ENCODE measurements at places on chromosomes 4 and X.

GRCh38 chr4:87375719-87376291 lies 15.2 kb downstream of the HSD17B11 start:
- DNase-seq, result no peak

DNA sequence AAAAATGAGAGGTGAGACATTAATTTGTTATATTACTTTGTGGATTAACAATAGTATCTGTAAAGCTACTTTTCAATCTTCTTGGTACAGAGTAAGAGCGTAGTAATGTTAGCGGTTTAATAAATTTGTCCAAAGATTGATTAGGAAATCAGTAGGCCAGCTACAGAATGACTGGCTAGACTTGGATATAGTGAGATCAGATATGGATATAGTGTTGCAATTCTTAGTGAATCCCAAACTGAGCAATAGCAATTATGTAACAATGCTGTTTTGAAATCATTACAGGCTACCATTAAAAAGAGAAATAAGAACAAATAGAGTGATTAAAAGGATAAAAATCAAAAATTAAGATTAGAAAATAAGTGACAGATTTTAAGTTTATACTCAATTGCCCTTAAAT lies 847 bp upstream of the UGT2A2 start:
- DNase-seq, result no peak

DNA sequence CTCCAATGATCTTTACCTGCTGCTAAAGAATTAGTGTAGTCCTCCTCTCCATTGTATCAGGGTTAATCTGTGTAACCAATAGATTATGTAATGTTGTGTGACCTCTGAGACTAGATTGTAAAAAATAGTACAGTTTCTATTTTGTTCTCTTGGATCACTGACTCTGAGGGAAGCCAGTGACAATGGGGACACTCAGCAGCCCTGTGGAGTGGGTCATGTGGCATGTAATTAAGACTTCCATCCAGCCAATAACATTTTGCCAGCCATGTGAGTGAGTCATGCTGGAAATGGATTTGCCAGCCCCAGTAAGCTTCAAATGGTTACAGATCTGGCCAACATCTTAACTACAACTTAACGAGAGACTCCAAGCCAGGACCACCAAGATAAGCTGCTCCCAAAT lies 332.3 kb downstream of the PTTG2 start:
- no peak for DNase-seq

DNA sequence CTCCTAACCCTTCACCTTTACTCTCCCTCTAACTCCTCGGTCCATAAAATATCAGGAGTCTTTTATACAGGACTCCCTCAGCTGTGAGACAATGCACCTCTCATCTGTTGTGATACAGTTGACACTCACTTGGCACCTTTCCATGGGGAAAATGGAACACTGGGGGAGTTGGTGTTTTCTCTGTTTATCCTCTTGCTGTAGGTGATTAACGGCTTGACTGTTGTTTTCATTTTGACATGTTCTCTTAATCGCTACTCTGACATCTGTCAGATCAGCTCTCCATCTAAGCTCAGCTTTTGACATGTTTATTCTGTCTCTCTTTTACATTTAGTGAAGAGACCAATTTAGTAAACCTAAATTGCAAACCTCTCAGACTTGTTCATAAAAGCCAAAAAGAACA lies 604.8 kb downstream of the TRAM1L1 start:
- DNase-seq, result no peak

DNA sequence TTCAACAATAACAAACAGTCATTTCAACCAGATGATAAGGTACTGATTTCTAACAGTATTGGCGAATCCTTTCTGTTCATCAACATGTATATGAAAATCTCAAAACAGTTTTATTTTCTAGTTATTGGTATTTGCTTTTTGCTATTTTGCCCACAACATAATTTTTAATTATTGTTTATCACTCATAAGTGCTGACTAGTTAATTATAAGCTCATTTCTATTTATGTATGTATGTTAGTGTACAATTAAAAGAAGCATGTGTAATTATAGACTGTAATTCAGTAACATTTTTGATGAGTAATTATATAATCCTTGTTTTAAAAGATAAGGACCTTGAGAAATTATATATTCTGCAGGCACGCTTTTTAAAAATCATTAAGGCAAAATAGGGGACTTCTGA lies 67.2 kb upstream of the NPNT start:
- DNase-seq, result no peak

- no peak for DNase-seq
Observed at GRCh38 chrX:31508338-31508737, 436.5 kb upstream of the FTHL17 start.

DNA sequence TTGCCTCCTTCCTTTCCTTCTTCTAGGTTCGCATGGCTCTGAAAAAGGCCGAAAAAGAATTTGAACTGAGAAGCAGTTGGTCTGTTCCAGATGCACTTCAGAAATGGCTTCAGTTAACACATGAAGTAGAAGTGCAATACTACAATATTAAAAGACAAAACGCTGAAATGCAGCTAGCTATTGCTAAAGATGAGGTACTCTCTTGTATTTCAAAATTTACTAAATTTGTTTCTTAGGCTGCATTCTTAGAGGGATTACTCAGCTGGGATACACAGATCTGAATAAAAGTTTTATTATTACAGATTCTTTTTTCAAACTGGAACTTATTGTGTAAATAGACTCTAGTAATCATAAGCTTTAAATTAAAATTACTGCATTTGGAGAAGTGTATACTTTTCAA lies 146.9 kb downstream of the STIM2 start:
- no peak for DNase-seq

DNA sequence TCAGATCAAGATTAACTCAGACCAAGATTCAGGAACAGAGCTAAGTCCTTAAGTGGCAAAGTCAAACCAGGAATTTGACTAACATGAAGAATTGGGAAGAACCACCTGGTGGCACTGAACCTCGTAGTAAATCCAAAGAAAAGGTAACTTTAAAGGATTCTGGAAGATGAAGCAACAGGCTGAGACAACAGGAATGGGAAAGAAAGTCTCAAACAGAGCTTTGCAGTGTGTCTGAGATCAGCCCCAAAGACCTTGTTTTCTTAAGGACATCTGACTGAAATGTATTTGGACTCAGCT lies 126.1 kb downstream of the ASB9 start:
- no peak for DNase-seq

DNA sequence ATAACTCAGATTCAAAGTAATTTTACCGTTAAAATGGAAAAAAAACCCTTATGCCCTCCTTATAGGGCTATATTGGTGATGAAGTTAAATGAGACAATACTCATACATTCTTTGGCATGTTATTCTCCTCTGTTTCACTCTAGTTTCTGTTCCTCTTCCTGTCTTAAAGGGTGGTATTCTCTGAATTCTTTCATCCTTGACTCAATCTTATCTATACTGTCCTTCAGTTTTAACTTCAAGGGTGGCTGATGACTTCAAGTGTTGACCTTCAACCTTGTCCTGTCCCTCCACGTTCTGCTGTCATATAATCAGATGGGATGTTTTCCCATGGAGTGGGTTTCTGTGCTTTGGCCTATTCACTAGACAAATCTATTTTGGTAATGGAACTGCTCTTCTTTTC lies 44.0 kb downstream of the ZNF518B start:
- DNase-seq, result no peak

DNA sequence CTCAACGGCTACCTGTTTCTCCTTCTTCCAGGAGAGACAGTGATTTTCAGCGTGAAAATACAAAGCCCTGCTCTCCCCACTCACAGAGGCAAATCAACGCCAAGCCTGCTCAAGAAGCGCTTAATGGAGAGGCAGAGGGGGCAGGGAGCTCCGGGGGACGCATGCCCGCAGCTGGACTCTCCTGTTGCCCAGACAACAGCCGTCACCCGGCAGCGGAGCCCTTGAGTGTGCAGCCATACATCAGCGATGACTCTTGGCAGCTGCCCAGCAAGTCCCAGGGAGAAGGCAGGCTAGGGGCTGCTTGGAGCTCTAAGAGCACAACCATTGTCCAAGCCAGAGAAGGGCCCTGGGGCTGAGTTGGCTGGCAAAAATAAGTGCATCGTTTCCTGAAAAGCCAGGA lies 71.0 kb upstream of the AFAP1 start:
- DNase-seq, result no peak

DNA sequence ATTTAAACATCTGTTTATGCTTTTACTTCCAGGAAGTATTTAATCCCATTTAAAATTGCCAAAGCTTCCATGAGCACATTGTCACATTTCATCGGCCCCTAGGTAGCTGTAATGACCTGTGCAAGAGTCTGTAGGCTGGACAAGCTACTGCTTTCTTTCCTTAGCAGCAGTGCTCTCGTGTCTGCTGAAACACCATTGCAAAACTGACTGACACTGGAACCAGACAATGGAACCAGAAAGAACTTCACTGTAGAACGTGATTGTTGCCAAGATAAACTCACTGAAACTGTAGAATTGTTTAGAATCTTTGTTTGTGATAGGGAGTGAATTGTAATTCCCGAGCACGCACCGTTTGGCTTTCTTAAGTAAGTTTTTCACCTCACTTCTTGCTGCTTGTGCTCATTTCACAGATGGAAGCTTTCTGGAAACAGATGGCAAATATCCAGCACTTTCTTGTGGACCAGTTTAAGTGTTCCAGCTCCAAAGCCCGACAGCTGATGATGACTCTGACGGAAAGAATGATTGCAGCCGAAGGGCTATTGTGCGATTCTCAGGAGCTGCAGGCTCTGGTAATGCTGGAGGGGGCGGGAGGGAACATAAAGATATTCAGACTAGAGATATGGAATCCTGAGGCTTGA lies 36.9 kb downstream of the EVC start:
- no peak for DNase-seq

DNA sequence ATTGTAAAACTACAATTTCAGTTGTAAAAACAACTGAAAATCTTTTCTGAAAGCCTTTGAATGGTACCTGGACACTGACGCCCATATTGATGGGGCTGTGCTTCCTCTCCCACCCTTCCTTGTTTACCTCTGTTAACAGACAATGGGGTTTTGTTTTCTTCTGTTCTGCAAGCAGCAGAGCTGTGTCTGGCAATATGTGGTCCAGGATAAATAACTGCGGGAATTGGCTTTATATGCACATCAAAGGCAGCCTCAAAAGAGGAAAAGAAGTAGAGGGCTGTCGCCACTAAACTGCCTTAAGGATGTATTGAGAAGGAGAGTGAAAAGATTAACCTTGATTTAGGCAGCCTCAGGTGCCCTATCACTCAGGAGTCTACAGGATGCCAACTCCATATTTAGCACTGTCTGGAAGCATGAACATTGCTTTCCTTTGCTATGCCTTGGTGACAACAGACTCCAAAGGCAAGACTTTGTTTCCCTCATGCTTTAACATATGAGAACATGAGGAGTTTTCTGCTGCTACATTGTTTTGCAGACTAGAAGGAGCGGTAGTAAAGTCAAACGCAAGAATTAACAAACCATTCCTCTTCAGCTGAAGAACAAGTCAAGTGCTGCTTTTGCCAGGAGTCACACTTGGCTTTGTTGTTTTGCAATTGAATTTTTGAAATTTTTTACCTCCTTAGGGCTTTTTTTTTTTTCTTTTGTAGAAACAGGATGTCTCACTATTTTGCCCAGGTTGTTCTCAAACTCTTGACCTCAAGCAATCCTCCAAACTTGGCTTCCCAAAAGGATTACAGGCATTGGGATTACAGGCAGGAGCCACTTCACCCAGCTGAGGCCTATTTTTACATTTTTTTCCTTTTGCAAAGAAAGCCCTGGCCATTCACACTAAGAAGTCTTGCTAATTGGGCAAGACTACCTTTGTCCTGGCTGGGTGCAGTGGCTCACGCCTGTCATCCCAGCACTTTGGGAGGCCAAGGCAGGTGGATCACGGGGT lies 3.0 kb downstream of the IL21 start:
- no peak for DNase-seq

- DNase-seq, result no peak
Observed at GRCh38 chr4:13626492-13627177, 890 bp downstream of the BOD1L1 start.

GRCh38 chrX:123884809-123885408 lies 25.1 kb downstream of the XIAP start:
- DNase-seq, result no peak

DNA sequence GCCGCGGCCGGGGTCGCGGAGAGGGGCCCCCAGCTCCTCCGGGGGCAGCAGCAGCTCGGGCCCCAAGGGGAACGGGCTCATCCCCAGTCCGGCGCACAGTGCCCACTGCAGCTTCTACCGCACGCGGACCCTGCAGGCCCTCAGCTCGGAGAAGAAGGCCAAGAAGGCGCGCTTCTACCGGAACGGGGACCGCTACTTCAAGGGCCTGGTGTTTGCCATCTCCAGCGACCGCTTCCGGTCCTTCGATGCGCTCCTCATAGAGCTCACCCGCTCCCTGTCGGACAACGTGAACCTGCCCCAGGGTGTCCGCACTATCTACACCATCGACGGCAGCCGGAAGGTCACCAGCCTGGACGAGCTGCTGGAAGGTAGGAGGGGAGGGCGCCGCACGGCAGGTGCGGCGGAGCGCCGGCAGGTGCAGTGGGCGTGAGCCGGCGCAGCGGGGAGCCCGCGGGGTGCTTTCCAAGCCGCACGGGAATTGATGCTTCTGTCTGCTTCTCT lies 886 bp downstream of the DCLK2 start:
- no peak for DNase-seq

DNA sequence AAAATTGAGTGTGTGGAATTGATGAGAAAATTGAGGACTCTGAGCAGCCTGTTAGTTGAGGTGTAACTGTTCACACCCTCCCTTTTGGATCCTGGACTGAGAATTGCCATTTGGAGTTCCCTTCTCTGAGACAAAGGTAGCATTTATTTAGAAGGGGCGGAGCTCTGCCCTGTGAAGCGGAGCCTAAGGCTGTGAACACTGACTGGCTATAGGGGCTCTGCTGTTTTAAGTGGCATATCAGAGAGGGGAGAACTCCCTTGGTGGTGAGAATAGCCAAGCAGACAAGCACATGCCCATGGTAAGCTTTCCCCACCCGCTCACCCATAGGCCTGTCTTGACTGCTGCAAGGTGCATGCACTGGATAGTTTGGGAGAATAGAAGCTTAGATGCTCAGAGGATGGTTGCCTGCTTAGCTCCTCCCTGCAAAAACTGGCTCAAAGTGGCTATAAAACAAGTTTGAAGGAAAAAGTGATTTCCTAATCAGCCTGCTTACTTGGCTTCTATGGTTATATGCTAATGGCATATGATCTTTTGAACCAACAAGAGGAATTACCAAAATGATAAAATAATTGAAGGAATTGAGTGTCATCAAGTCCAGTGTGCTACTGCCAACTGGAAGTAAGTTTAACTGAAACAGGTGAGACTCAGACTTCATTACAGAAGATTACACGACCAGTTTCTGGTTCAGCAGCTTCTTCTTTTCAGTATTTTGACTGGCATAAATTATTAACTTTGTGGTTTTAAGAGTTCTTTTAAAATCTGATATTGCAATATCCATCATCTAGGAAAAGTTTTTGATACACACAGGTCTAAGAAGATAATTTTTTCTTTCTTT lies 108.4 kb downstream of the AFF1 start:
- no peak for DNase-seq

- no peak for DNase-seq
Observed at GRCh38 chrX:138690591-138690990, 20.9 kb downstream of the FGF13 start.

DNA sequence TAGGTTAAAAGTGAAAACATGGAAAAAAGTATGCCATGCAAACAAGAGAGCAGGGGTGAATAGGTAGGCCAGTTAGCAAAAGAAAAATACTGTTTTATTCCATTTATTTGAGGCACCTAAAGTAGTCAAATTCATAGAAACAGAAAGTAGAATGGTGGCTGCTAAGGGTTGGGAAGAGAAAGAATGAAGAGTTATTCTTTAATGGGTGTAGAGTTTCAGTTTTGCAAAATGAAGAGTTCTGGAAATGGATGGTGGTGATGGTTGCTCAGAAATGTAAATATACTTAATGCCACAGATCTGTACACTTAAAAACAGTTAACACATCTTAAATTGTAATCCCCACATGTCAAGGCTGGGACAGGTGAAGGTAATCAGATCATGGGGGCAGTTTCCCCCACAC lies 29.7 kb downstream of the PARM1 start:
- no peak for DNase-seq
